Neuronal stem cell (in vitro differentiated cells): ENCODE measurements at places on chromosomes 4 and X.

DNA sequence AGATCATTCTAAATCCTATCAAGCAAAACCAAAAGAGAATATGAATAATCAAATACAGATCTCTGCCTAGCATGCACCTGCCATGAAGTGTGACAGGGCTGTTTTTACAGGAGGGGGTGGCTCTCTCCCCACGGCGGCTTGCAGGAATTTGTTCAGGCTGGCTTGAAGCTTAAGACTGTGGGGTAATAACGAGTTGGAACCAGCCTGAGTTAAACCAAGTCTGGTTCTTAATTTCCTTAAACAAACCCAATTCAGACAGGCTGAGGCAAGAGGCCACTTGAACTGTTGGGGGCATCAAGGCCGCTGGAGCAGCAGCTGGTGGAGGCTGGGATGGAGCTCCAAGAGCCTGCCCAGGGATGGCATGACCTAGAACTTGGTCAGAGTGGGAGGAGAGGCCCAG is 45.1 kb upstream of the LGI2 start:
- no peak for DNase-seq

DNA sequence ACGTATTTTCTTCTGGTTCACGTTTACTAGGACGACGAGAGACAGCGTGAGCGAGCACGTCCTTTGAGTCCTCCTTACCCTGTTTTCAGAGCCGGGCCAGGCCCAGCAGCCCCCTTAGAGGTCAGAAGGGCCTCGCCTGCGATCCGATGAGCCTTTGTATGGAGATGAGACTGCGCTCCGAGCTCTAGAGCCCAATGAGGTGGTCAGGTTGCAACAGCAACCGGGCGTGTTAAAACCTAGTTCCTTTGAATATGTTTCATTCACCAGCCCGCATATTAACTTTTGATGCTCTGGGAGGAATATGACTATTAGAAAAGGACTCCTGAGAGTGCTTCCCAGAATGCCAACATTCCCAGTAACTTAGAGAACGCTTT is 55.6 kb upstream of the TADA2B start:
- DNase-seq: no peak

- DNase-seq: no peak
Observed at GRCh38 chr4:96936886-96937285, 1097.0 kb downstream of the PDHA2 start.

DNA sequence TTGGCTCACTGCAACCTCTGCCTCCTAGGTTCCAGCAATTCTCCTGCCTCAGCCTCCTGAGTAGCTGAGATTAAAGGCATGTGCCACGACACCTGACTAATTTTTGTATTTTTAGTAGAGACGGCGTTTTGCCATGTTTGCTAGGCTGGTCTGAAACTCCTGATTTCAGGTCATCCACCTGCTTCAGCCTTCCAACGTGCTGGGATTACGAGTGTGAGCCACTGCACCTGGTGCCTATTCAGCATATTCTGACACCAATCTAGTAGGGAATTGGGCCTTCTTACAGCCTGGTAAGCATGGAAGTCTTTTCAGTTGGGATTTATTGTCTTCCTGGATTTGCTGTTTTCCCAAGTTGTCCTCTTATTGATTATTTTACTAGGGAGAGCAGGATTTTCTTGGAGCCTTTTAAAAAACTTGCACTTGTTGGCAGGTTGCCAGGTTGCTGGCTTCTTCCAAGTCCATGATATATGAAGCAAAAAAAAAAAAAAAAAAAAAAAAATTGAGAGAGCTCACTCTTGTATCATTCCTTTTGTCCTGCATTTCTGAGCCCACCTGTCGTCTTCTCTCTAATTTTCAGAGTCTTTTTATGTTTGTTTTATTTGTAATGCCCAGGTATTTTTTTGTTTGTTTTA is 43.7 kb downstream of the TMPRSS11E start:
- no peak for DNase-seq

DNA sequence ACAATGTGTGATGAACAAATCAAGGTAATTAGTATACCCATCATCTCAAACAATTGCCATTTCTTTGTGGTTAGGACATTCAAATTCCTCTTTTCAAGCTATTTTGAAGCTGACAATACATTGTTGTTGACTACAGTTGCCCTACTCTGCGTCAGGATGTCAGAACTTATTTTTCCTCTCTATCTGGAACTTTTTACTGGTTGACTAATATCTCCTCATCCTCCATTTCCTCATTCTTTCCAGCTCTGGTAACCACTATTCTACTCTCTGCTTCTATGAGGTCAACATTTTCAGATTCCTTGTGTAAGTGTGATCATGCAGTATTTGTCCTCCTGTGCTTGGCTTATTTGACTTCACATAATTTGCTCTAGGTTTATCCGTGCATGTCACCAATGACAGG is 240.5 kb upstream of the HS3ST1 start:
- DNase-seq: no peak

GRCh38 chr4:31467781-31468180 is 747.6 kb downstream of the PCDH7 start:
- no peak for DNase-seq

- no peak for DNase-seq
Observed at GRCh38 chr4:77443941-77444340, 161.7 kb upstream of the CXCL13 start.

DNA sequence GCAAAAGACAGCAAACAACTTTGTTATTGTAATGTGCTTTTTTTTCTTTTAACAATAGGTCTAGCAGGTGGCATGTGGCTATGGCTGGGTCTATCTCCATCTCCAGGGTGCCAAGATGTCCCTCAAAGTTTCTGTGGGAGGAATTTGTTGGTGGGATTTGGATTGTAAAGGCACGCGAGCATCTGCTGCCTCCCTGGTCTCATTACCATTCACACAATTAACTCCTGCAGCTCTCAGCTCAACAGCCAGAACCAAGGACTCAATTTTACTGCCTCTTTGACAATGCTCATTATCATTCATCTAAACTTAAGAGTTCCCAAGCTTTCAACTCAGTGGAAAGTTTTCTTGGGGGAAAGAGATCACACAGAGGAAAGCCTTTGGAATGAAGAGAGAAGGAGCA is 10.9 kb upstream of the PCDH18 start:
- DNase-seq: peak; percentile 61

- DNase-seq: peak; percentile 57
Observed at GRCh38 chr4:8010618-8011017, 71.0 kb upstream of the AFAP1 start.

GRCh38 chr4:159689526-159689925 is 586.6 kb downstream of the RAPGEF2 start:
- no peak for DNase-seq

- DNase-seq: peak; percentile 54
Observed at GRCh38 chr4:42398171-42398870, 1.0 kb downstream of the SHISA3 start.

DNA sequence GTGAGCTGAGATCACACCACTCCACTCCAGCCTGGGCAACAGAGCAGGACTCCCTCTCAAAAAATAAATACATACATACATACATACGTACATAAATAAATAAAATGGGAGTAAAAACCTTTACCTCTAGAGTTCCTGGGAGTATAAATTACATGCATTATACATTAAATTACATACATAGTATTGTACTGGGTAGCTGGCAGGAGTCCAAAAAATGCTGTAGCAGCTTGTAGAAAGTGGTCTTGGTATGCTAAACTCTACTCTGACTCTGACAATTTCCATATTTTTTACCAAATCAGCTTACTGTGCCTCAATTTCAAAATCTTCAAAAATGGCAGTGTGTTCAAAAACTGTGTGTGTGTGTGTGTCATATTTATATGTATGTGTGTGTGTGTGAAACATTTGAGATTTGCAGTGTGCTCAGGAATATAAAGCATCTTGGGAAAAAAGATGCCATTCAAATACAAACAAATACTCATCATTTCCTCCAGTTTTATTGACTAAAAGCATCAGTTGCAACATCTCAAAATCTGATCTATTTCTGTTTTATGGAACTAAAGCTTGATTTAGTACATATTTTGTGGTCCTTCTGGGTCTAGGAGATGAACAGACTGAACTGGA is 171.7 kb downstream of the SHROOM3 start:
- DNase-seq: no peak

DNA sequence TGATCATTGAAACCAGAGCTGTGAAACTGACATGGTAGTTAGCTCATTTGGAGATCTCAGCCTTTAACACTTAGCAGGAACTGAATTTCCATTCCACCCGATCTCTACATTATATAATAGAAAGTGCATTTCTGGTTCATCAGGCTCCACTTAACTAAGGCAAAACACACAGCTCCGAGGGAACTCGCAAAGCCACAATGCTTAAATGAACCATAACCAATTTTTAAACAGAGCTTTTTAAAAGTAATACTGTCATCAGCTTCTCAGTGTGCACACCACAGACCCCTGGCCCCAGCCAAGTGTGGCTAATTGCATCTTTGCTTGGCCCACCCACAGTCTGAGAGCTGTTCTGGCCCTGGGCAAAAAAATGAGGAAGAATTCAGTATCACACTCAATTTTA is 66.1 kb downstream of the DCHS2 start:
- no peak for DNase-seq

DNA sequence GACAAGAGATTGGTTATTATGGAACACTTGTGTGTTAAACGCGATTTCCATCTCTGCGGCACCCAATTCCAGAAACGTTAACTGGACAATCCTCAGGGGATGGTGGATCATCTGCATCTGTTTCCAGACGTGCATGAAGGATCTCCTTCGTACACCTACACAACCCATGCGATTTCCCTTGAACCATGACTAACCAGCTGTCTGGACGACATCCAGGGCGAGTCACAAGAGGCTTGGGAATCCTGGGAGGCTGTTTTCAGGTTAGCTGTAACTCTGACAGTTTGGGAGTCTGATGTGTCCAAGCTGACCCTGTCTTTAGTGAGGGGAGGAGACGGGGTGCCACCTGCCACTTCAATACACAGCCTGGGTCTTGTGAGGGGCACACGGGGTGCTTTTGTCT is 84.5 kb downstream of the GATB start:
- DNase-seq: no peak

GRCh38 chrX:9856588-9856987 is 70.4 kb downstream of the SHROOM2 start:
- no peak for DNase-seq

DNA sequence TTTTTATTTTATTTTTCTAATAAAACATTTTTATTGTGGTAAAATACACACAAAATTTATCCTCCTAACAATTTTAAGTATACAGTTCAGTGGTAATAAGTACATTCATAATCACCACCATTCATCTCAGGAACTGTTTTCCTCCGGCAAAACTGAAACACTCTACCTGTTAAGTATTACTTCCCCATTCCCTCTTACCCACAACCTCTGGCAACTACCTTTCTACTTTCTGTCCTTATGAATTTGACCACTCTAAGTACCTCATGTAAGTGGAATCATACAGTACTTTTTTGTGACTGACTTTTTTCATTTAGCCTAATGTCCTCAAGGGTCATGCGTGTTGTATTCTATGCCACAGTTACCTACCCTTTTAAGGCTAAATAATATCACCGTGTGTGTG is 21.1 kb upstream of the HSFX4 start:
- no peak for DNase-seq

GRCh38 chr4:119506806-119507205 is 121.8 kb downstream of the PDE5A start:
- DNase-seq: no peak

GRCh38 chrX:12309040-12309743 is 170.9 kb downstream of the FRMPD4 start:
- DNase-seq: no peak

DNA sequence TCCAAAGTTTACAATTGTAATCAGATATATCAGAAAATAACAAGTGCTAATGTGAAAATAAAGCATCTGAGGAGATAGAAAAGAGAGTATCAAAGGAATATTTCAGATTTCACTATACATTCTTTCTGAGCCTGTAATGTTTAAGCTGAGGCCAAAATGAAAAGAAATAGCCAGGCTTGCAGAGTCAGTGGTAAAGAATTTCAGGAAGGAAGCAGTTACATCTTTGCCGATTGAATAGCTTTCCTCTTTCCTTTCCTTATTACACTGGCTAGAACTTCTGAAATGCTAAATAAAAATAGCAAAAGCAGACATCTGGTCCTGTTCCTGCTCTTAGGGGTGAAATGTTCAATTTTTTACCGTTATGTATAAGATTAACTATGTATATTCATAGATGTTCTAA is 1441.6 kb upstream of the PCDH7 start:
- no peak for DNase-seq

DNA sequence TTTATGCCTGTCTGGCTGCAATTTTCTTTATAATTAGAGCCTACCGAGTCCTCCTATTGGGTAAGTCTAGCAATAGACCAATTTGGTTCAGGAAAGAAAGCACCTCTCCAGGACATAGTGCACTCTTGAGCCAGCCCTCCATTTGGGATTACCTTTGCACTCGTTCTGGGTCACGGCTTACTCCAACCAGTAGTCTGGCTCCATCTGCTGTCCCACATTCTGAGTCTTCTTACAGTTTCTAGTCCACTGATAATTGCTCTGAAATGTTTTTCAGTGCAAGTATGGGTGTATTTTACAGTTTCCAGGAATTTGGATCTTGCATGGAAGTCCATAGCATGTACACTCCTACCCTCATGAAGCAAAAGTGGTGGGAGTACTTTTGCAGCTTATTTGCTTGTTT is 34.8 kb upstream of the USP51 start:
- no peak for DNase-seq

DNA sequence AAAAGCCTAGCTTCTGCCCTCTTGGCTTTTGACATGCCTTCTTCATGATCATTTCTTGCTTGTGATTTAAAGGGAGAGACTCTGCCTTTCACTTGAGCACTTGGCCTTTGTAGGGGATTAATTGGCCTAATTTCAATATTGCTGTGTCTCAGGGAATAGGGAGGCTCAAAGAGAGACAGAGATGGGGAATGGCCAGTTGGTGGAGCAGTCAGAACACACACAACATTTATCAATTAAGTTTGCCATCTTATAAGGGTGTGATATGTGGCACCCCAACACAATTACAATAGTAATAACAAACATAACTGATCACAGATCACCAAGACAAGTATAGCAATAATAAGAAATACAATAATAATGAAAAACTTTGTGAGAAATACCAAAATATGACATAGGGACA is 122.5 kb upstream of the VCX start:
- DNase-seq: no peak

GRCh38 chrX:70554081-70554480 is 109.4 kb downstream of the DLG3 start:
- no peak for DNase-seq

DNA sequence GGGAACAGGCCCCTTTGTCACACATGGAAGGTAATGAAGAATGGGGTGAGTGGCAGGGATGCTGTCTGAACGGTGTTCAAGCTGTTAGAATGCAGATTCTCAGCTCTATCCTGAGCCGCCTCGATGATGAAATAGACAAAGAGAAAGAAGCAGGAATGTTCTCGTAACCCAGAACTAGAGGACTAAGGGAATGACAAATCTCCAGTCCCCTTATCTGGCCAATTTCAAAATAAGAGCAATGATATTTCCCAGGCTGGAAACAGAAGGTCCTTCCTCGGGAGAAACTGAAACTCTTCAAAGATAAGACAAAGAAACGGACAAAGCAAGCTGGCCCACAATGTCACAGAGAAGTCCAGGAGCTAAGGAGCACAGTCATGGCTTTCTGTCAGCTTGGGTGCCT is 29.5 kb upstream of the MTNR1A start:
- DNase-seq: no peak

DNA sequence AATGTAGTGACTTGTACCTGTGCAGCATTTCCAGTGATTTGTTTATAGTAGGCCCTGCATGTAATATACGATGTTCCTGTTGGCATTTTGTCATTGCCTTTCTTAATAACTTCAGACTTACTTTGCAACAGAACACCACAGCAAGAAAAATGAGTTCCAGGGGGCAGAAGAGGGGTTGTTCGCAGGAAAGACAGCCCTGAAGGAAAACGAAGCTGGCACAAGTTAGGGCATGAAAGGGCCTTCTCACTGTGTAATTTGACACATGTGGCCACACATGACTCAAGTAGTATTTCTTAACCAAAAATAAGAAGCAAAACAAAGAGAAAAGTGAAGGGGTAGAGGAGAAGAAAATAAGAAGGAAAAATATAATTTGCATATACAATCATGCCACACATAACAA is 265.8 kb upstream of the SMIM31 start:
- DNase-seq: no peak
